Left cardiac atrium (tissue), 4 donors: ENCODE measurements at places on chromosomes 16 and 17.

GRCh38 chr16:2425825-2426430 is 3.3 kb upstream of the CCNF start:
- no peak for DNase-seq

DNA sequence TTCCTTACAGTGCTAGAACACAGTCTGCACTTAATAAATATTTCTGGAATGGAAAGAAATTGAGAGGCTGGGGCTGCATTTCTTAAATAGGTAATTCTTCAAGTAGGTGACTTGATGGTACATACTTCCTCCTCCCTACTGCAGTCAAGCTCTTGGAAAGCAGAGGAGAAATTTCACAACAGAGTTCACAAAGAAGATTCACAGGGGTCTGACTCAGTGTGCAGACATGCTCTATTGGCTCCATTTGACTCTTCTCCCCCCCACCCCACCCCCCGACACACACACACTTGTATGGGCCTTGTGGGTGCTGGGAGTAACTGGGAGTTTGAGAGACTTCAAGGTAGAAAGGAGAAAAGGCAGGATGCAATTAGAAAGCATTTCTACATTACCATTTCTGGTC is 6.2 kb upstream of the MYOCD start:
- no peak for DNase-seq

DNA sequence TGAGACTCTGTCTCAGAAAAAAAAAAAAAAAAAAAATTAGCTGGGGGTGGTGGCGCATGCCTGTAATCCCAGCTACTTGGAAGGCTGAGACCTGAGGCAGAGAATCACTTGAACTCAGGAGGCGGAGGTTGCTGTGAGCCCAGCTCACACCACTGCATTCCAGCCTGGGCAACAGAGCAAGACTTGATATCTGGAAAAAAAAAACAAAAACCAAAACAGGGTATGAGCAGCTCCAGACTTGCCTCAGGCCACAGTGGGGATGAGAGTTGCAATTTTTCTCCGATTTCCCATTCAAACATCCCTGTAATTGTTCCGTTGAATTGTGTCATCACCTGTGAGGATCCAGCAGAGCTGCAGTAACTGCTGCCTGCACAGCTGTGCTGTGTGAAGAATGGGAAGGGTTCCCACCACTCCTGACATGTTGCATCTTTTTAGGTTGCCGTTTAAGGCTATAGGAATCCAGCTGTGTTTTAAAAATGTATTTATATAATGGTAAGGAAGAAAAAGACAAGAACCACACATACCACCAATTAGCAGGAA is 150.0 kb downstream of the VPS53 start:
- DNase-seq = no peak

DNA sequence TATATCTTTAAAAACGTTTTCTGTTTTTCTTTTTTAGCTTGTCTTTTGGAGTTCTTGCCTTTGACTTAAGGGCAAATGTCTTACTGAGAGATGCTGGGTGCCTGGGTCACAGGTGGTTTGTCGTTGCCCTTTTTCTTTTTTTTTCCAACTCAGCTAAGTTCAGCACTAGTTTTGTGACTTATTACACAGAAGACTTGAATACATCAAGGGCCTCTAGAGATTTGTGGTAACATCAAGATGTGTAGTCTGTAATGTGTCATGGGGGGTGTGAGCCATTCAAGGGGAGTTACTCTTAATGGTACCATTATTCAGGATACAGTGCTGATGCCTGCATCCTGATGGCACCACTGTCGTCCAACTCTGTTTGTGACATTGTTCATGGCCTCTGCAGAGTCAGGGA is 95.1 kb downstream of the PRKCA start:
- DNase-seq = no peak

DNA sequence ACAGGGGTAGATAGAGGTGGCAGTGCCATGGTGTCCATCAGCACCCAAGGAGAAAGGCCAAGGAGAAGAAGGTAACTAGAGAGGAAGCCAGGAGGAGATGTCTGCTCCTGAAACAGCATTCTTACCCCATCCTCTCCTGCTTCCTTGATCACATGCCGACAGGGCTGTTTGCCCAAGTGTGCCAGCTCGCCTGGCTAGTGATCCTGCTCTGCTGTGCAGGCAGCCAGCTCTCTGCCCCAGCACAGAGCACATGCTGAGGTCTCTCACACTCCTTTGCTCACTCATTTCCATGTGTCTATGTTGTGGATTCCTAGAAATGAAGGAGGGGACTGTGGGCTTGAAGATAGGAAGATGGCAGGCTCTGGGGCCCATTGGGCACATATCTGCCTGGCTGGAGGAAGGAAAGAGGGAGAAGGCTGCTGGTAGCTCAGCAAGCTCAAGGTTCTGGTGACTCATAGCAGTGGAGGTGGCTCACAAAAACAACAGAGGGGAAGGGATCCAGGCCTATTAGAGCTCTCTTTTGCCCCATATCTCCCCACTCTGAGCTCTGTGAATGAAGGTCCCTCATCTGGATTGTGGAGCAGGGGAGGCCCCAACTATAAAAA is 54.3 kb downstream of the NEUROD2 start:
- no peak for DNase-seq

GRCh38 chr17:34117811-34118210 is 137.3 kb upstream of the CCL2 start:
- no peak for DNase-seq

DNA sequence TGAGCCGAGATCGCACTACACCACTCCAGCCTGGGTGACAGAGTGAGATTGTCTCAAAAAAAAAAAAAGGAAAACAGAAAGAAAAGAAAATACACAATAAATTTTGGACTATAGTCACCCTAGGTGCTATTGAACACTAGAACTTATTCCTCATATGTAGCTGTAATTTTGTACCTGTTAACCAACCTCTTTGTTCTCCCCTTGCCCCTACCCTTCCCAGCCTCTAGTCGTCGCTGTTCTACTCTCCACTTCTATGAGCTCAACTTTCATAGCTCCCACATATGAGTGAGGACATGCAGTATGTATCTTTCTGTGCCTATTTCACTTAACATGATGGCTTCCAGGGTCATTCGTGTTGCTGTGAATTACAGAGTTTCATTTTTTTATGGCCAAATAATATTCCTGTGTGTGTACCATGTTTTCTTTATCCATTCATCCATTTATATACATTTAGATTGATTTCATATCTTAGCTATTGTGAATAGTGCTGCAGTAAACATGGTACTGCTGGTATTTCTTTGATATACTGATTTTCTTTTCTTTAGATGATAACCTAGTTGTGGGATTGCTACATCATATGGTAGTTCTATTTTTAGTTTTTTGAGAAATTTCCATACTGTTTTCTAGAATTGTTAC is 28.3 kb downstream of the VPS35L start:
- no peak for DNase-seq

DNA sequence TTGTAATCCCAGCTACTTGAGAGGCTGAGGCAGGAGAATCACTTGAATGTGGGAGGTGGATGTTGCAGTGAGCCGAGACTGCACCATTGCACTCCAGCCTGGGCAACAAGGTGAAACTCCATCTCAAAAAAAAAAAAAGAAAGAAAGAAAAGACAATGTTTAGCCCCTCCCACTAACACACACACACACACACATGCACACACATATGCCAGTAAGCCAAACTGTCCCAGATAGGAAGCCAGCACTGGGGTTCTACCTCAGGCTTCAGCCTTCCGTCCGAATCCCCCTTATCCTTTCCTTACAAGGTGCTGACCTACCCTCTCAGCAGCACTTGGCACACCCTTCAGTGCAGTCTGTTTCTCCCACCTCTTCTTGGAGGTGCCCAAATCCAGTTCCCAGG is 8.7 kb upstream of the KCNH6 start:
- no peak for DNase-seq

DNA sequence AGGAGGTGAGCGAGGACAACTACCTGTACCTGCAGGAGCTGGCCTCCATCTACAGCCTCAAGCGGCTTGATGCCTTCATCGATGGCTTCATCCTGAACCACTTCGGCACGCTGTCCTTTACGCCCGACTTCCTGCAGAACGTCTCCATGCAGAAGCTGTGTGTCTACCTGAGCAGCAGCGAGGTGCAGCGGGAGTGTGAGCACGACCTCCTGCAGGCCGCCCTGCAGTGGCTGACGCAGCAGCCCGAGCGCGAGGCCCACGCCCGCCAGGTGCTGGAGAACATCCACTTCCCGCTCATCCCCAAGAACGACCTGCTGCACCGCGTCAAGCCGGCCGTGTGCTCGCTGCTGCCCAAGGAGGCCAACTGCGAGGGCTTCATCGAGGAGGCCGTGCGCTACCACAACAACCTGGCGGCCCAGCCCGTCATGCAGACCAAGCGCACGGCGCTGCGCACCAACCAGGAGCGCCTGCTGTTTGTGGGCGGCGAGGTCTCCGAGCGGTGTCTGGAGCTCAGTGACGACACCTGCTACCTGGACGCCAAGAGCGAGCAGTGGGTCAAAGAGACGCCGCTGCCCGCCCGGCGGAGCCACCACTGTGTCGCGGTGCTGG is 9.0 kb downstream of the KLHL36 start:
- DNase-seq = no peak

GRCh38 chr17:82477934-82478333 is 19.4 kb downstream of the NARF start:
- DNase-seq = no peak

- no peak for DNase-seq
Observed at GRCh38 chr16:2915196-2915929, 3.6 kb downstream of the FLYWCH1 start.

DNA sequence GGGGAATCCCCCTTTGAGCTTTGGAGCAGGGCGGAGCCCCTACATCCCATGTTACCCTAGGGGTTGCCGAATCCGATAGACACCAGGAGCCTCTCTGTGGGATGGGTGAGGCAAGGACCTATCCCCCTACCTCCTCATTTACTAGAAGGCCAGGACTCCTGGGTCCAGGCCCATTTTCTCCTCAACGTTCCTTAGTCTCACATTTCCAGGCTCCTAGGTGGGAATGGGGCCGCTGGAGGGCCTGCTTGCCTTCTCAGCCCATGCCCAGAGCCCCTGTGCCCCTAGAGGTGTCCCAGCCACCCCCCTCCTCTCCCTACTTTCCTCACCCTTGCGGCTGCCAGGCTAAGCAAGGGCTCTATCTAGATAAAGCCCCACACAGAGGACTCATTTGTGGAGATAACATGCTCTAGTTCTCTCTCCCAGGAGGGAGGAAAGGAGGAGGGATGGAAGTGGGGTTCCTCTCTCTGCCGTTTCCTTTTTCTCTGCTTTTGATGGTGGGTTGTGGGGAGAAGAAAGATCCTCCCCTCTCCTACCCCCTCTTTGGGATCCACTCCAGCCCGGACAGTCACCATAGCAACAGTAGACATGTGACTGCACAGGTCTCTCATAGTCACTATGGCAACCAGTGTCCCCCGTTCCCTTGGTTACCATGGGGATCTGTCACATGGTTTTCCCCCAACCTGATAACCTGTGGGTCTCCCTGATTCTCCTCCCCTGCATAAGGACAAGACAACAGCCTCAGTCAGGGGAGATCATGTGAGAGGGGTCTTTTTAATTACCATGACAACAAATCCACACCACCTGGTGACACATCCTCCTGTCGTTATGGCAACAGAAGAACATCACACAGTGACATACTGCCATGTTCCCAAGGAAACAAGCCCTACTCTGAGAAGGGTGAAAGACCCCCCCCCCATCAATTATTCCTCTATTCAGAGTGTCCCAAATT is 5.2 kb downstream of the CACNA1G start:
- DNase-seq = no peak

DNA sequence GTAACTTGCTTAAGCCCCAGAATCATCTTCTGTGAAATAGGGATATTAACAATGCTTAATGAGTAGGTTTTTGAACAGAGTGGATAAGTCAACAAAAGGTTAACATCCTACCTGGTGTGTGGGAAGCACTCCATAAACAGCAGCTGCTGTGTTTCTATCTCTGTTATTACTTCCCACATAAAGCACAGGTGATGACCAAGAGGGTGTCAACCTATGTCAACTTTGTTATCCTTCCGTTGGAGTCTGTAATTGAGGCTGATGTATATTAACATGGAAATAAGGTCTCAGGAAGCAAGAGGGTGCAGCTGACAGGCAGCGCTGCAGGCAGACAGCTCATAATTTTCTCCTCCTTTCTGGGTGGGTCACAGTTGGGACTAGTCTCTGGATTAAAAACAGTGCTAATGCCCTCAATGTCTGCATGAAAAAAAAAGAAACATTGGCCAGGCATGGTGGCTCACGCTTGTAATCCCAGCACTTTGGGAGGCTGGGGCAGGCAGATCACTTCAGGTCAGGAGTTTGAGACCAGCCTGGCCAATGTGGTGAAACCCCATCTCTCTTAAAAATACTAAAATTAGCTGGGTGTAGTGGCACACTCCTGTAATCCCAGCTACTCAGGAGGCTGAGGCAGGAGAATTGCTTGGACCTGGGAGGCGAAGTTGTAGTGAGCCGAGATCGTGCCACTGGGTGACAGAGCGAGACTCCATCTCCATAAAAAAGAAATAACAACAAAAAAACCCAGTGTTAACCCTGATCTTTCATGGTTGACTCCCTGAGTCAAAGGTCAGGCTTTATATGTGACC is 269.6 kb downstream of the SNX29 start:
- no peak for DNase-seq

DNA sequence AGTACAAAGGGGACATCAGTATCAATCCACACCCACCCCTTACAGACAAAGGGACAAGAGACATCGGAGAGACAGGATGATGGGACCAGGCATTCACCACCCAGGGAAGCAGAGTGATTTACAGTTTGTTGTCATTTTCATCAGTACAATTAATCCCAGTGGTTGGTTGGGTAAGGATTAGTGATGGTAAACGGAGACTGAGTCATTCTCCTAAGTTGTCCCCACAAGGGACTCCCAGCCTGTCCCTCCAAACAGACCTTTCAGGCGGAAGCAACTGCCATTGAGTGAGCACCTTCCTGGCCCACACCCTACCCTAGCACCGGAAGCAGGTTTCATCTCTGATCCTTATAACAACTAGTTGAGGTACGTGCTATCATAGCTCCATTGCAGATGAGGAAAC is 11.2 kb downstream of the PPL start:
- DNase-seq = no peak

GRCh38 chr17:38353086-38353604 is 1.5 kb downstream of the SOCS7 start:
- DNase-seq = no peak

DNA sequence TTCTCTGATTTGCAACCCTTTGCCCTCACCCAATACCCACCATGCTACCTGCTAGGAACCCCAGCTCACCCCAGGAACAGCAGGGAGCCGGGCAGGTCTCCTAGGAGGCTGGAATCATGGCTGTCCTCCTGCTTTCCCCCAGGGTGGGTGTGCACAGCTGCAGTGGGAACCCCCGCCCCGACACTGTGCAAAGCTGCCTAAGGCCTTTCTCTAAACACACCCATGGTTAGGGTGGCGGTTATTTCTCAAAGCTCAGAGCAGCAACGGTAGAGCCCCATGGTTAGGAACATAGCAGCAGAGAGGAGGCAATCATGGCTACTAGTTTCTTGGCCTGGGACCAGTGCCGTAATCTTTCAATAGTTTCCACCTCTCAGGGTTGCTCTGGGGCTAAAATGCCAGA is 52.2 kb downstream of the ABCC12 start:
- no peak for DNase-seq

DNA sequence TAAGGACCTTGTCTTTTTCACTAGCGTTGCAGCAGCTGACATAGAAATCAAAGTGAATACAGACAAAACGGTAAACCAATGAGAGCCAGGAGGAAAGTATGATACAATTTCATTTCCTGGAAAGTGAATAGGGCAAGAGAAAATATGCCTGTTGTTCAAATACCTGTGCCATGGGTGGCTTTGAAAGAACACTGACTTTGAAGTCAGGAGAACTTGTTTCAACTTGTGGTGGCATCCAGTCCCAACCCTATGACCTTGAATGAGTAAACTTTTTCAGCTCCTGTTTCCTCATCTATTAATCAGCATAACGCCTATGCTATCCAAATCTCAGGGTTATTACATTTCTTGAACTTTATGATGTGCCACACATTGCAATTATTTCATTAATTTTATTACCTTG is 173.7 kb upstream of the HS3ST3A1 start:
- DNase-seq = no peak
